ENCODE measurements at places on chromosomes 3 and 15. TPM values are rescaled to one million over a fixed set of nuclear protein-coding genes. Genes with fewer than 3 reads are reported as not detected.

ZDHHC23 gene
- 6.6 TPM for total RNA-seq

DNA sequence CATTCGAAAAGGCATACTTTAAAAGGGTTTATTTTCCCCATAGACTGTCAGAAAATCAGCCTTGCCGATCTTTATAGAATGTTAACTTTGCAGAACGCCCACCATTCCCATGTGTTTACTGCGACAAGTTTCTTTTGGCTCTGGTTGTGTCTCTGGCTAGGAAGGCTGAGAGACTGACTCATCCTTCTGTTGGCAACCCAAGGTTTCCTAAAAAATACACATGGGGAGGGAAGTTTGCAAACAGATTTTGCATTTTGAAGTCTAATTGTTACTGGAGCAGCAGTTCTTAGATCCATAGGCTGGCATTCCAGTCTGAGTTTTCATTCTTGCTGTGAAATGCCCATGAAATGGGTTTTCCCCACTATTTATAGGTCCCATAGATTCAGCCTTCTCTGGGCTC lies 37.9 kb upstream of the MINAR1 start:
- no peak for DNase-seq

CCNL1 gene
- total RNA-seq, result 144 TPM

CFAP20DC gene
- total RNA-seq, result 2.4 TPM

DNA sequence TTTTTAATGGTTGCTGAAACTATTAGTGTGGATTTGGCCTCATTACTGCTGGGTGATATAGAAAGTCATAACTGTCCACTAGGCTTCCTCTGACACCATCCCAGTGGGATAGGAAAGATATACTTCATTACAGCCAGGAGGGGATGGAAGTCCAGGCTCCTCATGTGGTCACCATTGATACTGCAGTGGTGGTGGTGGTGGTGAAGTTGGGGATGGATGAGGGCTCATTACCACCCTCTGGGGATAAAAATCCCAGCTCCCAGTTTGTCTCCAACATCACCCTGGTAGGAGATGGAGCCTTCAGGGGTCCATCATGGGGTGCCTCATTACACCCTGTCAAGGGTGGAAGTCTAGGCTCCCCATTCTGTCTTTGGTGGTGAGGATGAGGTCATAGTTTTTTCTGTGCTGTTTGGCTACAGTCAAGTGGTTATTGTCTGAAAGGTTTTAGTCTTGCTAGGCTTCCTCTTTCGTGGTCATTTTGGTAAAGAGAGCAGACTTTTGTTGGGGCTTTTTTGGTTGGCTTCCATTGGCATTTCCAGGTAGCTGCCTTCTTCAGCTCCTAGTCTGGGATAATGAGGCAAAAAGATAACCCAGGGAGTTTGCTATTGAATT lies 30.1 kb upstream of the FILIP1L start:
- DNase-seq, result no peak

DNA sequence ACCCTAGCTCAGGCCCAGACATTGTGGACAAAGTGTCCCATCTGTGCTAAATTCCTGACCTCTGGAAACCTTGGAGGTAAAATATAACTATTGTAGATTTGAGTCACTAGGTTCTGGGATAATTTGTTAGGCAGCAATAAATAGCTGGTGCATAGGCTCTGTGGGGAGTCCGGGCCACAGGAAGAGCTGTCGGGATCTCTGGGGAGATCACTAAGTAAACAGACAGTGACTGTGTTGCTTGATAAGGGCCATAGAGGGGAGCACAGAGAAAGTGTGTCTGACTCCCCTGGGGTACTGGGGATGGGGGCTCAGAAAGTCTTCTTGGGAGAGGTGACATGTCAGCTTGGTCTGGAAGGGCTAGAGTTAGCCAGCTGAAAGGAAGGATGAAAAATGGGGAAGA lies 37.7 kb upstream of the MRPS22 start:
- no peak for DNase-seq

DNA sequence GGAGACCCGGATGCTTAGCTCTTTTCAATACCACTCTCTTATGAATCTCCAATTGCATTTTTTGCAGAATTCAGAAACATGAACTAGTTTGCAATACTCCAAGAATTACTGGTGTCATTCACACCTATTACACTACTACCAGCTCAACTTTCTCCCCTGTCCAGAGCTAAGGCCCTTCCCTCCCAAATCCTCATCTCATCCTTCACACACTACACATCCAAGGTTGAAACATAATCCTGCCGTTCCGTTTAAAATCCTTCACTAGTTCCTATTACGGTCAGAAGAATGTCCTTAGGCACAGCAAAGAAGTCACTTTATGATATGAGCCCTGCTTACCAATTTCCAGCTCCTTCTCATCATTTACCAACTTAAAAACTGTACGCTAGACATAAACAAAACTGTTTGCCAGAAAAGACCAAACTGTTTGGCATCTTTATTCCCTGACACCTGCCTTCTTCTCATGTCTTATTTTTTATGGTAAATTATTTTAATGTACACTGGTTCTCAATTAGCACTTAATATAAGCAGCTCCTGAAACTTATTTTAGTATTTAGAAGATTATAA lies 22.6 kb downstream of the TBL1XR1 start:
- DNase-seq, result no peak

- peak; percentile 87 for DNase-seq
Measured at GRCh38 chr3:42683875-42684598, 1.3 kb upstream of the KLHL40 start.

LNP1 gene
- total RNA-seq, result 2.3 TPM

OSTN gene
- not detected for total RNA-seq

DNA sequence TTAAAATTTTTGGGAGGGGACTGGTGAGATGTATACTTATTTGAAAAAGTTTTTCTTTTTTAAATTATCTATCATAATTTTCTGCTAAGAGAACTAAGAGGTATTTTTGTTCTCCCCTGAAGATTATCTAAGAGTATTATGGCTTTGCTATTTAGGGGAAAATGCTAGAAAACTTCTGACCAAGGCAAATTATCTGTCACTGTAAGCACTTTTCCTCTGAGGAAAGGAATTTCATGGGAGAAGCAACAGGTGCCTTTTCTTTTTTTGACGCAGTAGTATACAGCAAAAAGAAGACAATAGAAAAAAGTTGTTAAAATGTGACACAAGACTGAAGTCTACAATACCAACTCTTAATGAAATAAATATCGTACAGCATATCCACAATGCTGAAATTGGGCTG lies 201.6 kb upstream of the NANOGP8 start:
- no peak for DNase-seq

GRCh38 chr3:10616321-10616720 lies 110.9 kb upstream of the ATP2B2 start:
- DNase-seq, result no peak

GRCh38 chr3:117278424-117279190 lies 569.0 kb downstream of the TUSC7 start:
- no peak for DNase-seq

UTS2B gene
- not detected for total RNA-seq

ISLR gene
- total RNA-seq, result not detected

DNA sequence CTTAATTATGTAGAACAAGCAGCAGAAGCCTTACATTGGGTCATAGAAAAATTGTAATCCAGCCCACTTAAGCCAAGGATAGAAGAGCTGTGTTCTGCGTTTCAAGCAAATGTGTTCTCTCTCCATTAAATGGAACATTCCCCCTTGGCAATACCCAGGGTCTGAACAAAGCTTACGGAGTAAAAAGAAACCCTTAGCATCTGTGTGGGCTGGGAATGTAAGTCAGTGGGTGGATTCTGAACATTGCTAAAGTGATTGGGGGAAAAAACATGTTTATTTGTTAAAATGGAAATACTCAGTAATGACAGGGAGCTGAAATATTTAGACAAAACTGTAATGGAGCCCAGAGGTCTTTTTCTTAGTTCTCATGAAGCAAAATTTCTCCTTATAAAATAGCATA lies 147.4 kb downstream of the DUT start:
- DNase-seq, result no peak

TMCO5A gene
- total RNA-seq, result not detected

DNA sequence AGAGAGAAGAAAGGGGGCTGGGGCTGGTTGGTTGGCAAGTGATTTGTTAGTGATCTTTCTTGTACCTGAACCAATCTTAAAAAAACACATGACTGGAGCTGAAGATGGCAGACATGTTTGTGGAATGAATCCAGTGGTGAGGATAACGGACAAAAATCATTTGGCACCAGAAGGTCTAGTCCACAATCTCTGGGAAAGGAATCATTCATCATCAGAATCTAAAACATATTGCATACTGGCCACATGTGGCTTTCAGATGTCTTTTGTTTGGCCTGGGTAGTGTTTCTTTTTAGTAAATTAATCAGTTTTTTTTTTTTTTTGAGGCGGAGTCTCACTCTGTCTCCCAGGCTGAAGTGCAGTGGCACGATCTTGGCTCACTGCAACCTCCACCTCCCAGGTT lies 5.0 kb downstream of the NEK11 start:
- no peak for DNase-seq

DNA sequence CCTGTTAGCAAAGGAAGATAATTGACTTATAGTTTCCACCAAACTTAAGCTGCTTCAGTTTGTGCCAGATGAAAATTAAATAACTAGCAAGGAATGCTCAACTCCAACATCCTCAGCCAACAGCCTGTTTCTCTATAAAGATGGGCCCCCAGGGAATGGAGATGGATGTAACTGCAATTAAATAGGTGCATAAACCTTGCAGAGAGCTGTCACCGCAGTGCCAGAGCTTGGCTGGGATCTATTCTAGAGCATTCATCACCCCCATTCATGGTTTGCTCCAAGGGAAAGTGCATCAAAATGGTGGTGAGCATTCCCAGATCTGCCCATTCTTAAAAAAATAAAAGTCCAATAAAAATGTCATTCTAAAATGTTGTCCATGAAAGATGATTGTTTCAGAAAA lies 19.7 kb upstream of the RORA start:
- no peak for DNase-seq

- DNase-seq, result no peak
Measured at GRCh38 chr15:66959875-66960274, 105.5 kb upstream of the SMAD3 start.

VGLL3 gene
- not detected for total RNA-seq

ITPKA gene
- 4.7 TPM for total RNA-seq

- no peak for DNase-seq
Measured at GRCh38 chr15:81286621-81287121, 37.3 kb downstream of the STARD5 start.

ALDH1A2 gene
- total RNA-seq, result 0.78 TPM

GRCh38 chr15:32733281-32733680 lies 15.5 kb downstream of the GREM1 start:
- no peak for DNase-seq

GABPB1 gene
- total RNA-seq, result 54.1 TPM

SPESP1 gene
- 1.5 TPM for total RNA-seq

GRCh38 chr3:128367221-128367620 lies 99.5 kb downstream of the DNAJB8 start:
- DNase-seq, result no peak

- no peak for DNase-seq
Measured at GRCh38 chr15:56891852-56892440, 26.5 kb upstream of the TCF12 start.

DNA sequence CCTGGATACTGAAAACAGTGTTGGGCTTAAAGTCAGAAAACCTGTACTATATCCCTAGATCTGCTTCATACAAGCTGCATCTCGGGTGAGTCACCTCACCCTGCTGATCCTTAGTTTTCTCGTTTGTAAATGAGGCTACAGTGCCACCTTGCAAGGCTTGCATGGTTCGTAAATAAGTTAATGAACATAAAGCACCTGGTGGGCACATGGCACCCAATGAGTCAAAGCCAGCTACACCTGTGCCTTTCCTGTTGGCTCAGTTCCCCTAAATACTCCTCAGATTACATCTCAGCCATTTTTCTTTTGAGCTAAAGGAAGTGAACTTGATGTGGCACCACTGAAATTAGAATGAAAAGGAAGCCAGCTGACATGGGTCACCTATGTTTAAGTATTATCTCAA lies 26.5 kb downstream of the RTP1 start:
- DNase-seq, result no peak

ITGB5 gene
- total RNA-seq, result 0.52 TPM

GRCh38 chr3:31402117-31402516 lies 130.6 kb upstream of the STT3B start:
- no peak for DNase-seq

DNA sequence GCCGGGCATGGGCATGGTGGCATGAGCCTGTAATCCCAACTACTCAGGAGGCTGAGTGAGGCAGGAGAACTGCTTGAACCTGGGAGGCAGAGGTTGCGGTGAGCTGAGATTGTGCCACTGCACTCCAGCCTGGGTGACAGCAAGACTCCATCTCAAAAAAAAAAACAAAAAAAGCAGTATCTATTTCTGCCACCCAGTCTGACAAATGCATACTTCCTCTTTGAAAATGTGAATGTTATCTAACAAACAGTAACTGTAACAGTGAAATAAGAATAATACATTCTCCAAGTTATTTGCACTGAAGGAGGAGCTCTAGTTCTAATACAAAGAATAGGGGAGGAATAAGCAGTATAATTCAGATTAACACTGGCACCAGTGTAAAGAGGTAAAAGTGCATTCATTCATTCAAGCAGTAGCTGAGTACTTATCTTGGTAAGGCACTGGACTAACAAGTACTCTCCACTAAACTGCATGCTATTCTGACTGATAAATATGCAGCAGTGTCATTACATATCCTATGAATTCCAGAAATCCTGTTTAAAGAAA lies 12.9 kb downstream of the VPS13C start:
- no peak for DNase-seq

GHRL gene
- total RNA-seq, result 0.73 TPM

EFCAB12 gene
- 0.31 TPM for total RNA-seq

TMOD2 gene
- total RNA-seq, result 6.7 TPM
